ENCODE measurements at places on chromosomes 12 and 14. TPM values are rescaled to one million over a fixed set of nuclear protein-coding genes. Genes with fewer than 3 reads are reported as not detected.

Gene PPP4R4
- total RNA-seq = 9.6 TPM

Gene NXPH4
- total RNA-seq = 1.7 TPM

Gene PRR4
- total RNA-seq = not detected

Gene ETFBKMT
- total RNA-seq = 1.7 TPM

Gene NR2C1
- 39.0 TPM for total RNA-seq

Gene KRT83
- total RNA-seq = not detected

Gene LRRC10
- not detected for total RNA-seq

Gene PRH2
- not detected for total RNA-seq

Gene AMIGO2
- 3.3 TPM for total RNA-seq

Gene KRT75
- not detected for total RNA-seq

Gene GSC
- 0.54 TPM for total RNA-seq

Gene PTCSC3
- total RNA-seq = not detected

Gene KCNH3
- total RNA-seq = 0.24 TPM

Gene ACSM4
- not detected for total RNA-seq

Gene ACOT2
- total RNA-seq = 7.2 TPM

Gene MYH6
- total RNA-seq = not detected

Gene STAC3
- total RNA-seq = 1.3 TPM

Gene RD3L
- not detected for total RNA-seq
